ENCODE measurements at places on chromosomes 2 and 18.

GRCh38 chr2:193701484-193701883 is 1506.8 kb upstream of the TMEFF2 start:
- no peak for DNase-seq

DNA sequence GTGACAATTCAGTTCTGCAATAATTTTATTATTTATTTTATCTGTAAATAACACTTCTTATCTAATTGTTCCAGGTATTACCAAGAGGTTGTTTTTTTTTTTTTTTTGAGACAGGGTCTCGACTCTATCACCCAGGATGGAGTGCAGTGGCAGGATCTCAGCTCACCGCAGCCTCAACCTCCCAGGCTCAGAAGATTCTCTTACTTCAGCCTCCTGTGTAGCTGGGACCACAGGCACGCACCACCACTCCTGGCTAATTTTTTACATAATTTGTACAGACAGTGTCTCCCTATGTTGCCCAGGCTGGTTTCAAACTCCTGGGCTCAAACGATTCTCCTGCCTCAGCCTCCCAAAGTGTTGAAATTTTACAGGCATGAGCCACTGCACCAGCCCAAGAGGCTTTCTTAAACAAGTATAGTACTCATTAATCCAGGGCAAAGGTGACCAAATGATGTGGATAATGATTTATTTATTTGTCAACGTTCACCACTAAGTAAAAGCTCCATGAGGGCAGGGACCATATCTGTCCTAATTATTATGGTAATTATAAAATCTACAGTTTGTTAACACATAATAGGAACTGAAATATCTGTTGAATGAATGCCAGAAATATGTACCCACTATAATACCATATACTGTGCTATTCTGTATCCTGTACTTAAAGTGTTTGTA is 12.0 kb downstream of the STK17B start:
- DNase-seq: no peak

GRCh38 chr2:240364582-240364960 is 70.9 kb upstream of the GPC1 start:
- DNase-seq: no peak

DNA sequence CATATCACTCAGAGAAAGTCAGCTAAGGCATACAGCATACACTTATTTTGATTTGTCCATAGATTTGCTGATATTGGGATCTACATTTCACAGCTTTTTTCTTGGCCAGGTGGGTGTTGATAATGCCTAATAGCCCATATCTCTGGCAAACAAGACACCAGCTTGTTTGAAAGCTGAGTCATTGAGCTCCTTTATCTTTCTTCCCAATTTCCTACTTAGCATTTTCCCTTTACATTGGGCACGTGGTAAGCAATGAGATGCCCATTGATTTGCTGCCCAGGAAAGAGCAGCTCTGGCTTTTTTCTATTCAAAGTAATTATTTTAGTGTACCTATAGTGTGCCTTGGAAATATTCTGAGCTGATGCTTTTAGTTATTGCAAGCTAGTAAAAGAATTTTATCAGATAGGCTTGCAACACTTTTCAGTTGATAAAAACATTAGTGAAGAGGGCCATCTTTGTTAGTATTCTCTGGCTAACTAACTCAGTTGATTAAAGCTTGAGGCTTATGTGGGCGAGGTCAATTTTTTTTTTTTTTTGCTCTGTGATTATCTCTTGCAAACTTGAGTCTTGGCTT is 79.6 kb downstream of the OSBPL6 start:
- no peak for DNase-seq

DNA sequence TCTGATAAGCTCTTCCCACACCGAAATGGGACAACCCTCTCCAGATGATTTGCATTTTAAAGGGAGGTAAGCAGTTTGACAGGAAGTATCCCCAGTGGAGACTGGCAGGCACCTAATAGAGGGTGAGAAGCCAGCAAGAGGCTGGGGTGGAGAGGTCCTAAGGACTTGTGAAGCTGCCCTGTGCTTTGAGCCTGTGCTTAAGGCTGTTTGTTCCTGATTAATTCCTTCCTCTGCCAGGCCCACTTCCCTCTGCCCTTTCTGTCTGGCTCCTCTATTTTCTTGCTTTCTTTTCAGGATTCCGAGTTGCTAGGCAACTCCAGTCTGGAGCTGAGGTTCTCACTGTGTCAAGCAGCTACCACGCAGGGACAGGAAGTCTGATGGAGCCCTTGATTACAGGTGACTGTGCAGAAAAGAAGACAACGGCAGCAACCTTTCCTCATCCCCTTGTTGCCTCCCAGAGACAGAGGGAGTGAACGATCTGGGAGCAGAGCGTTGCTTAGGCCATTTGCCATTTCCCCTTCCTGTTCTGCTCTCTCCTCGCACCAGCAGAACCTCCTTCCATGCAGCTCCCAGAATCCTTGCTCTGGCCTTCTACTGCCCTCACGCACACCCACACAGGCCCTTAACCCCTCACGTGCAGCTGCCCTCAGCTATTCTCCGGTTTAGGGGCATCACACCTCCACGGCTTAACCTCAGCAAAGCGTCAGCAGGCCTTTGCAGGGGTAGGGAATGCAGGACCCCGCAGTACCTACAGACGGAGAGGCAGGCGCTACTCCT is 103.6 kb upstream of the CELF4 start:
- DNase-seq: no peak

GRCh38 chr2:177262958-177263450 is 1.5 kb downstream of the NFE2L2 start:
- DNase-seq: no peak

- peak; percentile 81 for DNase-seq
Measured at GRCh38 chr2:220224691-220225543, 597.5 kb downstream of the SLC4A3 start.

GRCh38 chr2:109715313-109715805 is 78.7 kb upstream of the RGPD5 start:
- no peak for DNase-seq

- DNase-seq: no peak
Measured at GRCh38 chr18:76678248-76678647, 144.1 kb upstream of the ZNF236 start.

- no peak for DNase-seq
Measured at GRCh38 chr2:175103191-175103590, 64.8 kb downstream of the ATF2 start.

DNA sequence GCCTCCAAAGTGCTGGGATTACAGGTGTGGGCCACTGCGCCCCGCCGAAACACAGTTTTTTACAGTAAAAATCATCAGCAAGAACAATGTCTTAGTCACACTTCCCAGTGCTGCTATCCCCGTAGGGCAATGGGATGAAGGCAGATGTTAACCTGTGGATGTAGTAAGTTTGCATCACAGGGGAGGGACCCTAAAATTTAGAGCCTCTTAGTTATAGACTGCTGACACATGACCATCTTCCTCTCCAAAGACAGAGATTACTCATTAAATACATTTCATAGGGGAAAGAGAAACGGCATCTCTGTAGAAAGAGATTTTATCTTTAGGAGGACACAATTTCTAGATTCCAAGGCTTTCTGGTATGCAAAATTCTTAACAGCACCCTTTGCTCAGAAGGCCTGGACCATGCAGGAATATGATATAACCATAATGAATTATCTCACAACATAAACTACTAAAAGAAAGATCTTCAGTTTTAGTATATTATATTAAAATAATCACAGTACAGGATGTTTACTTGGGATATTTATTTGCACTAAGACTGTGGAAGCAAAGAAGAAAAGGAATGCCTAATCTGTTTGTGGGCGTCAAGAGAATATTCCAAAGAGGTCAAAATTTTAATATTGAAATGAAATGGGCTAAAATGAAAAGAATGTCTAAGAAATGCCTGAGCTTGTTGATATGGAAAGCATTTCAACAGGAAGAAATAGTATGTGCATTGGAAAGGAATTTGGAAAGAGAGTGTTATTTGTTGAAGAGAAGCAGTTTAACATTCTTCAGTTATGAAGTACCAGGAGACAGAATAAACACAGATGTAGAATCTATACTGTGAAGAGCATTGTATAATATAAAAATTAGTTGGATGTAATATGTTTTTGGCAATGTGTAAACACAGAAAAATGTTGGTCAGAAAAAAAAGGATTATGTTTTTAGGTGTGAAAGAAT is 1228.3 kb upstream of the CHAC2 start:
- DNase-seq: peak; percentile 72

GRCh38 chr18:59769129-59769865 is 72.1 kb upstream of the CCBE1 start:
- DNase-seq: peak; percentile 73

DNA sequence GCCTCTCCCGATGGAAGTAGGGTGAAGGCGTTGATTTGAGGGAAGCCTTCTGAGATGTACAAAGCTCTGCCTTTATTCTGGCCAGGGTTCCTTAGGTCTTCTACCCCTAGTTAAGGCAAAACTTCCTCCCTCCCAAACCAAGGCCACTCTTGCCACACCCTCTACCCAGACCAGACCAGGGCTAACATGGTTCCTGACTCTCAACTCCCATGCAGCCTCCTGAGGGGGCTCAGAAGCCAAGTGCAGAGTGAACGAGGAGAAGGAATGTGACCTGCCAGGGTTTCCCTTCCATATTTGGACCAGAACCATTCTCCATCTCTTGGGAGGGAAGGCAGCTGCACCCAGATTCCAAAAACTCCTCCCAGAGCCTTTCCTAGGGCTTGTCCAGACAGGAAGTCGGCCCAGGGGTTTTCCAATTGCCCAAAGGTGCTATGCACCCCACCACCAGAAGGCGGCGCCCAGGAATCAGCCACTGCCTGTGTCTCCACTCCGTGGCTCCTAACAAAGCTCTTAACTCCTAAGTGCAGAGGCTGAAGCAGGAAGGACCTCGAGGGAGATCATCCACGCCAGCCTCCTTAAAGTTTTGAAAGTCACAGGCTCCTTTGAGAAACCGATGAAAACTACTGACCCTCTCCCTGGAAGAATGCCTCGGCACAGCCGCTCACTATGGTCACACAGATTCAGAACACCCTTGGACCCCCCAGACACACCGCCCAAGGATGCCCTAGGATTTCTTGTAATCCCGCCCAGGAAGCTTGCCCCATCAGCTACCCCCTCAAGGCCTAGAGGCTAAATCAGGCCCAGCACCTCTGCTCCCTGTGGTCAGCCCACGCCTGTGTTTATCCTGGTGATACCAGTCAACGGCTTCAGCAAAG is 157.8 kb downstream of the SMAD2 start:
- peak; percentile 48 for DNase-seq

DNA sequence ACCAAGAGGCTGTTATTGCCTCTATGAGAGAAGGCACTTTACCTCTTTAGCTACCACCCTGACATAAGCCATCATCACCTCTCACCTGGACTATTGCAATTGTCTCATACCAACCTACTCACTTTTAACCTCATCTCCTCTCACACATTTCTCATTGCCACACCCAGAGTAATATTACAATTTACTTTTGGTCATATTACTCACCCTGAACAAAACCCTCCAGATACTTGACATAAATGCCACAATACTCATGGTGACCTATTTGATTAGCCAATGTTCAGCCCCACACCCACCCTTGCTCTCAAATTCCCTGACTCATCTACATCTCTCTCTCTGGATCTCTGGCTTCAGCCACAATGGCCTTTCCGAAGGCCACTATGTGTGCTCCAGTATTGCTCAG is 90.9 kb upstream of the CDH7 start:
- DNase-seq: no peak

DNA sequence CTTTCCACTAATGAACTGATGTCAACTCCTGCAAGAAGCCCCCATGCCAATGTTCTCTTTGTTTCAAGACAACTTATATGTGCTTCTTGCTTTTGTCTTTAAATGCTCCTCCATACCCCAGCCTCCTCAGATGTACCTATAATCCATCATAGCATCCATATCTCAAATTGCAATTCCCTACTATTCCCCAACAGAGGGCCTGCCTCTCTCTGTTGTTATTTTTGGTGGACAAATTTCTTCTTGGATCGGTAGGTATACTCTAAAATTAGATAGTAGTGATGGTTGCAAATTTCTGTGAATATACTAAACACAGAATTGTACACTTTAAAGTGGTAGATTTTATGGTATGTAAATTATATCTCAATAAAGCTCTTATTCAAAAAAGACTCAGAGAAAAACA is 820.1 kb downstream of the METTL4 start:
- no peak for DNase-seq

GRCh38 chr18:45836242-45837205 is 11.0 kb downstream of the SIGLEC15 start:
- no peak for DNase-seq

DNA sequence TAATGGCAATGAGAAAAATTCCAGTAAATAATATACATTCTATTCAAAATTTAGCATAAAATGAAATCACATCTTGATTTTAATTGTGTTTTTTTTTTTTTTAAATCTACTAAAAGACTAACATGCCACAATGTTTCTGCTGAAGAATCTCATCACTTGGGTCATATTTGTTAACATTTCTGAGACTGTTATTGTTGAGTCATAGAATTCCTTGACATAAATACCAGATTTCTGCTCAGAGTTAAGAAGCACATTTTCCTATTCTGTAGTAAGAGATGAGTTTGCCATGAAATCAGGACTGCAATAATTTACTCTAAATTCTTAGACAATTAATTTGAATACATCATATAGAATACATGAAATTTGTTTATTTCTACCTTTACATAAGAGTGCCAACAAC is 154.9 kb upstream of the KYNU start:
- DNase-seq: peak; percentile 69

- no peak for DNase-seq
Measured at GRCh38 chr2:209236377-209236776, 187.5 kb upstream of the MAP2 start.

DNA sequence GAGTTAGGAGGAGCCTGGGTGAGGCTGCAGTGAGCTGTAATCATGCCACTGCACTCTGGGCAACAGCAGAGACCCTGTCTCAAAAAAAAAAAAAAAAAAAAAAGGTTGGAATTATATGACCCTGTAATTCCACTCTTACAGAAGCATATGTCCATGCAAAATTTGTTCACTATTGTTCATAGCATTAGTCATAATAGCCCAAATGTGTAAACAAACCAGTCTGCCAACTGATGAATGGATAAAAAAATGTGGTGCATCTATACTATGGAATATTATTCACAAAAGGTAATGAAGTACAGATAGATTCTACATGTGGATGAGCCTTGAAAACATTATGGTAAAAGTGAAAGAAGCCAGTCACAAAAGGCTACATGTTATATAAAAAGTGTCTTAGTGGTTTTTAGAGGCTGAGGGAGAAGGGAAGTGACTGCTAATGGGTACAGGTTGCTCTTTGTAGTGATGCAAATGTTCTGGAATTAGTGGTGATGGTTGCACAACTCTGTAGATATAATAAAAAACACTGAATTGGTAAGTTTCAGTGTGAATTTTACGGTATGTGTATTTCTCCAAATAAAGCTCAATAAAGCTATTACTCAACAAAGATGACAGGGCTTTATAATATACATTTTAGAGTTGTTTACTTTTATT is 9.4 kb downstream of the COA5 start:
- peak; percentile 9 for DNase-seq
